ENCODE measurements at places on chromosomes 5 and 9.
A peak's percentile ranks its signal among the peaks of the same experiment; 100 is the strongest.

GRCh38 chr5:135569755-135570452 lies 8.9 kb downstream of the CXCL14 start:
- DNase-seq: peak; percentile 28

DNA sequence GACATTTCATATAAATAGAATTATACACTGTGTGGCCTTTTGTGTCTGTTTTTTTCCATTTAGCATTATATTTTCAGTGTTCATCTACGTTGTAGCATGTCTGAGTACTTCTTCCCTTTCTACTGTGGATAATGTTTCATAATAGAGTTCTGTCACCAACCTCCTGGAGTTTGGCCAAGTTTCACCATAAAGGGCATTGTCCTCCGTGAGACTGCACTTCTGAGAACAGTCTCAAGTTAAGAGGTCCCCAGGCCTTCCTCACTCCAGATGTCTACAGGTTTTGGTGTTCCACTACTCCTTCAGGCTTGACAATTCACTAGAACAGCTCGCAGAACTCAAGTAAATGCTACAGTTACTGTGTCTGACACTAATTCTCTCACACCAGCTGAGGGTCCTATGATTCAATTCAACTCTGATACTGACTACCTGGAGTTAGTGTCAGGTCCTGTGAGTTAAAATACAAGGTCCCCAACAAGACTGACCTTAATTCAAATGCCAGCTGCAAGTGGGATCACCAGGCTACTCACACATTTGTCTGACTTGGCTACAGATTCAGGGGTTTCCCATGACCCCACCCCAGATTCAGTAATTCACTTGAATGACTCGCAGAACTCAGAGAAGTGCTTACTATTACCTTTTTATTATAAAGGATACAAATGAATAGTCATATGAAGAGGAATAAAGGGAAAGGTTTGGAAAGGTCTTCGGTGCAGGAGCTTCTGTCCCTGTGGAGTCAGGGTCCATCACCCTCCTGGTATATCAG lies 31.1 kb downstream of the SLC35A4 start:
- peak; percentile 36 for DNase-seq

GRCh38 chr5:100780376-100780870 lies 122.7 kb downstream of the ST8SIA4 start:
- DNase-seq: no peak

DNA sequence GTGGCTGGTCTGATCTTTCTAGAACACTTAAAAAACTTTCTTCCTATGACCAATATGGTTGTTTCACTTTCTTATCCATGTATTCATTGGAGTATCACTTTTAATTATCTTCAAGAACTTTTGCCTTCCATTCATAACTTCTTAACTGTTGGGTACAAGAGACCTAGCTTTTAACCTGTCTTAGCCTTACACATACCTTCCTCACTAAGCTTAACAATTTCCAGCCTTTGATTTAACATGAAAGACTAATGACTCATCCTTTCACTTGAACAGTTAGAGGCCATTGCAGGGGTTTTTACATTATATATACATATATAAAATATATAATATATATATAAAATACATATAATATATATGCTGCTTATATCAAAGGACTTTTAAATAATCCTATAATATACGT lies 57.9 kb downstream of the ABHD17B start:
- DNase-seq: no peak

GRCh38 chr5:82523633-82524032 lies 245.5 kb upstream of the RPS23 start:
- DNase-seq: no peak

DNA sequence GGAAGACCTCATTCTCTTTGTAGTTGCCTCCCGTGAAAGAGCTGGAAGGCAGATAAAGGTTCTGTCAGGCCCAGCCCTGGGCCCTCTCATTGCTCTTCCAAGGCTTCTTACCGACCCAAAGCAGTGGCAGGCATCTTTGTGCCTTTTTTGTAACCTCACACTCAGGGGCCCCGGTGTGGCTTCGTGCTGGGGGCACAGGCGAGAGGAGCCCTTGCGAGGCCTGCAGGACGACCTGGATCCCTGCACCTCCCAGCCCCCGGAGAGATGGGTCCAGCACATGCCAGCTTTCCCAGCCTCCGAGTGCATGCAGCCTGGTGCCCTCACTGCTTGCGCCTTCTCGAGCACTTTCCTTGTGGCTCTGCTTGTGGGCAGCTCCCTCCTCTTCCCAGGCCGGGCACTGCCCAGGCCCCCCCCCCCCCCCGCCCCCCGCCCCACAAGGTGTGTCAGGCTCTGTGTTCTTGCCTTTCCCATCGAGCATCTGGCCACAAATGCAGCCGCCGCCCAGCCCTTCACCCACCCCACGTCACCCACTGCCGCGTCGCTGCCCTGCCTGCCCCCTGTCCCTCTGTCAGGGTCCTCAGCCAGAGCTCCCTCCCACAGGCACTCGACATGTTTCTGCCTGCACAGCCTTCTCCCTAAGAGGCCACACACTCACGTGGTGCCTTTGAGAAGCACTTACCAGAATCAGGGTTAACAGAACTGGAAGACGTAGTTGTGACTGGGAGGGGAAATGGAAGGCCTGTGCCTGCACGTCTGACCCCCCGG lies 63.7 kb upstream of the CACNA1B start:
- DNase-seq: no peak

GRCh38 chr5:153902016-153902415 lies 136.7 kb downstream of the FAM114A2 start:
- no peak for DNase-seq

GRCh38 chr9:89046832-89047231 lies 55.6 kb downstream of the S1PR3 start:
- DNase-seq: no peak

DNA sequence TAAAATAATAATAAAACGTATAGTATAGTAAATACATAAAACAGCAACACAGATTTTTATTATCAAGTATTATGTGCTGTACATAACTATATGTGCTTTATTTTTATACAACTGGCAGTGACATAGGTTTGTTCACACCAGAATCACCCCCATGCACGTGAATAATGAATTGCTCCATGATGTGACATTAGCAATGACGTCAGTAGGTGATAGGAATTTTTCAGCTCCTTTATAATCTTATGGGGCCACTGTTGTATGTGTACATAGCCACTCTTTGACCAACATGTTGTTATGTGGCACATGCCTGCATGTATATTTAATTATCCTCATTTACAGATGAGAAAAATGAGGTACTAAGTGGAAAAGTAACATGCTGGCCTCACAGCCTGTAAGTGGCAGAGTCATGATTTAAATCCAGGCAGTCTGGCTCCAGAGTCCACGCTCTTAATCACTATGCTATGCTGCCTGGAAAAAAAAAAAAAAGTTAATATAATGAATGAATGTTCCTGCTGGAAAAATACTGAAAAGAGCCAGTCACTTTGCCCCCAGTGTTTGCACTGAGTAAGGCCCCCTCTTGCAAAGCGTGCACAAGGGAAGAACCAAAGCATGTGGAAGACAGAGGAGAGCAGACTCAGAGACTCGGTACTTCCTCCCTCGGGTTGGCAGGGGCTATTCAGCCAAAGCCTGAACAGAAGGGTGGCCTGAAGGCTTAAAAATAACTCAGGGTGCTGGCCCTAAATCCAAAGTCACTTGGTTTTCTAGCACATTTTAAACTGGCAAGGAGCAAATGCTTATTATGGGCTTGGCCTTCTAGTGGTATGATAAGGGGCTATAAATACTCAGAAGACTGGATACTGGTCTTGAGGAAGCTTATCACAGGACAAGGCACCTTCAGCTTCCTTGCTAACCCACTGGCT lies 206.8 kb downstream of the GLIS3 start:
- no peak for DNase-seq

DNA sequence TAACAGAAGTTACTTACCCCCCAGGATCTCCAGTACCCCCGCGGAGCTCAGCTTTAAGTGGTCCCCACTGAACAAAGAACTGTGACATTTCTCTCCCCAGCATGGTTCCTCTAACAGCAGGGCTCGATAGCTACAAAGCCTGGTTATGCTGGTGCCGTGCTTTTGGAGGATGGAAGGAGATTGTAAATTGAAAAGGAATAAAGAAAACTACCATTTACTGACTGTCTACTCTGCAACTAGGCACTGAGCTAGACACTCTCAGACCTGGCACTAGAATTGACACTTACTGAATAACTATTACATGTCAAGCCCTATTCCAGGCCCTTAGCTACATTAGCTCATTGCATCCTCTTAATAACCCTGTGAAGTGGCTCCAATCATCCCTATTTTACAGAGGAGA lies 145.3 kb downstream of the TTLL11 start:
- peak; percentile 49 for DNase-seq

DNA sequence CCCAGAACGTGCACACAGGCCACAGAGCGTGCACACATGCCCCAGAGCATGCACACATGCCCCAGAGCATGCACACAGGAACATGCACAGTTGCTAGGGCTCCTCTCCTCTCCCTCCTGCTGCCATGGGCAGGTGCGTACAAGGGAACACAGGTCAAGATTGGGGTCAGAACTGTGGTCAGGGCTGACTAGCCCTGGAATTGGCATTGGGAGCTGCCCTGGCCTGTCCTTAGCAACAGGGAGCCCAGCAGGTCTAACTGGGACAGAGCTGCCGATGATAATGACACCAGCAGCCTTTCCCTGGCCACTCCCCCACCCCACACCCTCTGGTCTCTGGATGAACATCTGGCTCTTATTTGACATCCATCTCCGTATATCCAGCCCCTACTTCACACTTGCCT lies 8.0 kb downstream of the PCDH1 start:
- no peak for DNase-seq

DNA sequence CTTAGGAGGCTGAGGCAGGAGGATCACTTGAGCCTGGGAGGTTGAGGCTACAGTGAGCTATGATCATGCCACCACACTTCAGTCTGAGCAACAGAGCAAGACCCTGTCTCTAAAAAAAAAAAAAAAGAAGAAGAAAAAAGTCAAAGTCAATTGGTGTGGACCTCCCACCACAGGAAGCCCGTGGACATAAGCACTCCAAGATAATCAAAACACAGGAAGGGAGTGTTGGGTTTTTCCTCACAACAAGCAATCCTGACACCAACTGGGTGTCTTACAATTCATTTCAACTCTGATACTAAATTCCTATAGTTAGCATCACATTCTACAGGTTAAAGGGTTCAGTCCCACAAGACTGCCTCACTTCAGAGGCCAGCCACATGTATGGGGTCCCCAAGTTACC lies 70.7 kb downstream of the PDE6A start:
- DNase-seq: no peak

DNA sequence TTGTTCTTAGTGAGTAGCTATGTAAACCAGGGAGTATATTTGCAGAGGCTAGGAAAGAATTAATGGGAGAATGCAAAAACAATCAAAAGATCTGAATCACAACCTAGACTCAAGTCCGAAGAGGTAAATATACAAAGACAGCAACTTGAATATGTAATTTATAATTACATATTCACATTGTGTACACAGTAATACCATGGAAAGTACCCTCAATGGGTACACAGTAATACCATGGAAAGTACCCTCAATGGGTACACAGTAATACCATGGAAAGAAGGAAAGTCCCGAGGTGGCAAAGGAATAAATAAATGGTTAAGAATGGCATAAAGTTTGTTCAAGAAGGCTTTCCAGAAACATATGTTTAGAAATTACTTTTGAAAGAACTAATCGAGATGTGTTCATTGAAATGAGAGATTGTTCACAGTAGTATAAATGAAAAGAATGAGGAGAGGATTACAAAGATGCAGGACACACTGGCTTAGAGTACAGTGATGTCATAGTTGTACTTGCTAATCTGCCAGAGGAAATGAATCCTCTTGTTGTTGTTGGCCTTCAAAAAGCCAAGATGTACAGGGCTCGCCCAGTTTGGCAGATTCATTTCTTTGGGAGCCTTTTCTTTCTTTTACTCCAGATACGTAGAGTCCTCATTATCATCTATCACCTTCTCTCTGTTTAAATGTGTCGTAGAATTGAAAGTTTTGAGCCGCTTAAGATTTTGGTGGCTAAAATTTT lies 116.0 kb downstream of the UNC13B start:
- DNase-seq: no peak
